ENCODE measurements at places on chromosomes 6 and 20.

DNA sequence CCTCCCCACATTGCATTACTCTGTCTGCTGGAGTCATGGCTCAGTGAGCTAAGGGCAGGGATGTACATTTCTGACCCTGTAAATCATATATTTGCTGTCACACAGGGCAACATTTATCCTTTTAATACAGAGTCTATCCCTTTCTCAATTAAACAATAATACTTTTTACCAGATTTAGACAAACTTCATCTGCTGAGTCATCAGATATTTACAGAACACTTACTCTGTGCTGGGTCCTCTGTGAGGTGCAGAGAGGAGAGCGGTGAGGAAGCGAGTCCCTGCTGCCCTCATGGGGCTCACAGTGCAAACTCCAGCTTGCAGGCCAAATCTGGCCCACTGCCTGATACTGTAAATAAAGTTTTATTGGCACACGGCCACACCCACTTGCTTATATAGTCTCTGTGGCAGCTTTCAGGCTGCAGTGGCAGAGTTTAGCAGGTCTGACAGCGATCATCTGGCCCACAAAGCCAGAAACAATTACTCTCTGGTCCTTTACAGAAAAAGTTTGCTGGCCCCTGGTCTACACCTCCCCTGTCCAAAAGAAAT lies 144.5 kb downstream of the CDH26 start:
- no peak for DNase-seq

DNA sequence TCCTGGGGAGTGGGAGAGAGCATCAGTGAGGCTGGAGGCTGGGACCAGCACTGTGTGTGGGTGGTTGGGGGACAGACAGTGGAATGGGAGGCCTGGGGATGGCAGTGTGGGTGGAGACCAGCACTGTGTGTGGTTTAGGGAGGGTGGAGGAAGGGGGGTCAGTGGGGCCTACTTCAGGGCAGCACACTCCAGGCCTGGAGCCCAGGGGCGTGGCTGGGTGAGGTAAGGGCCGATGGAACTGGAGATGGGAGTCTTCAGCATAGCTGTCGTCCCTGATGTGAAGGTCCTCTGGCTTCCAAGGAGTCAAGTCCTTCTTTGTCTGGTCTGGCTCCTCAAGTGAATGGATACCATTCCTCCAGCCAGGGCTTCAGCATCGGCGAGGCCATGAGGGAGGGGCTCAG lies 18.6 kb downstream of the KCNK17 start:
- no peak for DNase-seq

GRCh38 chr6:161828355-161828754 lies 554.5 kb upstream of the AGPAT4 start:
- DNase-seq, result no peak

DNA sequence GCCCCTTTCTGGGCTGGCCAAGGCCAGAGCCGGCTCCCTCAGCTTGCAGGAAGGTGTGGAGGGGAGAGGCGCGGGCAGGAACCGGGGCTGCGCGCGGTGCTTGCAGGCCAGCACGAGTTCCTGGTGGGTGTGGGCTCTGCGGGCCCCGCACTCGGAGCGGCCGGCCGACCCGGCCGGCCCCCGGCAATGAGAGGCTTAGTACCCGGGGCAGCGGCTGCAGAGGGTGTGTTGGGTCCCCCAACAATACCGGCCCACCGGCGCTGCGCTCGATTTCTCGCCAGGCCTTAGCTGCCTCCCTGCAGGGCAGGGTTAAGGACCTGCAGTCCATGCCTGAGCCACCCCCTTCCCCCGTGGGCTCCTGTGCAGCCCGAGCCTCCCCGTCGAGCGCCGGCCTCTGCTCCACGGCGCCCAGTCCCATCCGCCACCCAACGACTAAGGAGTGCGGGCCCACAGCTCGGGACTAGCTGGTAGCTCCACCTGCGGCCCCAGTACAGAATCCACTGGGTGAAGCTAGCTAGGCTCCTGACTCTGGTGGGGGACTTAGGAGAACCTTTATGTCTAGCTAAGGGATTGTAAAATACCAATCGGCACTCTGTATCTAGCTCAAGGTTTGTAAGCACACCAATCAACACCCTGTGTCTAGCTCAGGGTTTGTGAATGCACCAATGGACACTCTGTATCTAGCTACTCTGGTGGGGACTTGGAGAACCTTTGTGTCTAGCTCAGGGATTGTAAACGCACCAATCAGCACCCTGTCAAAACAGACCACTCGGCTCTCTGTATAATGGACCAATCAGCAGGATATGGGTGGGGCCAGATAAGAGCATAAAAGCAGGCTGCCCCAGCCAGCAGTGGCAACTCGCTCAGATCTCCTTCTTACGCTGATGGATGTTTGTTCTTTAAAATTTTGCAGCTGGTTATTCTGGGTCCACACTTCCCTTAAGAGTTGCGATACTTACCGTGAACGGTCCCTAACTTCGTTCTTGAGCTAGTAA lies 167.4 kb upstream of the RREB1 start:
- no peak for DNase-seq

GRCh38 chr20:36645998-36646397 lies at the start of gene SLA2:
TSS of gene SLA2 (minus strand) at chr20:36646196. CDS start at chr20:36641335, 4,861 bp downstream.
- DNase-seq, result no peak

- no peak for DNase-seq
These were observed 174.2 kb downstream of the TSHZ2 start for GRCh38 chr20:53146201-53146891.

GRCh38 chr6:137241481-137242038 lies 22.4 kb upstream of the IFNGR1 start:
- no peak for DNase-seq

DNA sequence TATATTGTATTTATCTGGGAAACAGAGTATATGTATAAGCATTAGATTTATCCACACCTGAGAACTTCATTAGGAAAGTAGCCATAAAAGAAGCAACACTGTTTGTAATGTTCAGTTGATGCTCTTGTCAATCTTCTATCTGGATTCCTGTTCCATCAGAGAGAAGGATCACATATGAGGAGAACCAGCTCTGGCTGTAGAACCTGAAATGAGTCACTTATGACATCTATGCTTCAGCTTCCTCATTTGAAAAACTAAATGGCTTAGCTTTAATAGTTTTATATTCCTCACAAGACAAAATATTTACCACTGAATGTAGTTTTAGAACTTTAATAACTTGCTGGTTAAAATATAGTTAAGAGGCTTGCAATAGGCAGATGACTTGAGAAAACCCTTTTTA lies 144.7 kb downstream of the TASP1 start:
- DNase-seq, result no peak

DNA sequence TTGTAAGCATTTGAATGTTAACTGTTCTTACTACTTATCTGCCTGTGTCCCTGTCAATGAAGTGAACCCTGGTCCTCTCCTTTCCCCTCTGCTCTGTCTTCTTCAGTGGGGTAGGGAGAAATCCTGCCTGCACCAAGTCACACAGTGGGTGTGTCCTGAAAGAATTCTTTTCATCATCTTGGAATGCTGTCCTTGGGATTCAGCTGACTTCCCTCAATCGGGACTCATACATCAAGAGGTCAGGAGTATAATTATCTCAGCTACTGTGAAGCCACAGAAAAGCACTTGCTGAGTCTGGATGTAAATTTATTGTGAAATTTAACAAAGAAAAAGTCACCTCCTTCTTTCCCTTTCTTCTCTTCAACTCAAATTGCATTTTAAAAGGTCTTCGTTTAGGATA lies 328.5 kb downstream of the SOX4 start:
- no peak for DNase-seq

GRCh38 chr6:71965404-71965803 lies 79.1 kb downstream of the RIMS1 start:
- no peak for DNase-seq

- DNase-seq, result no peak
These were observed 2.9 kb upstream of the TMEM74B start for GRCh38 chr20:1187605-1188171.

GRCh38 chr6:31617010-31617409 lies 2.0 kb downstream of the AIF1 start:
- no peak for DNase-seq

DNA sequence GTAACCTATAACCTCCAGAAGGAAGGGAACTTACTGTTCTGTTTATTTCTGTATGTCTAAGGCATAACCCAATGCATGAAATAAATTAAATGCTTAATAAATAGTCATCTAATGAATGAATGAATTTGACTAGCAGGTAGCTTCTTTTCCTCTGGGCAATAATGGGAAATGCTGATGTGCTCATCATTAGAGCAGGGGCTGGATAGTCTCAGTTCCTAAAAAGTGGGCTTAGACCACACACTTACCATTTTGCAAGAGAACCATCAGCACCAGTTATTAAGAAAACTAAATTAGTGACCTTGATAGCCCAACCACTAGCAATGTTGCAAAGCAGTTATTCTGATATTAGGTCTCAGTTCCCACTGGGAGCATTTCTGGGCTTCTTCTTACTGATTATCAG lies 449.7 kb downstream of the CDC5L start:
- DNase-seq, result no peak

GRCh38 chr6:75424618-75425548 lies 68.7 kb downstream of the FILIP1 start:
- no peak for DNase-seq

DNA sequence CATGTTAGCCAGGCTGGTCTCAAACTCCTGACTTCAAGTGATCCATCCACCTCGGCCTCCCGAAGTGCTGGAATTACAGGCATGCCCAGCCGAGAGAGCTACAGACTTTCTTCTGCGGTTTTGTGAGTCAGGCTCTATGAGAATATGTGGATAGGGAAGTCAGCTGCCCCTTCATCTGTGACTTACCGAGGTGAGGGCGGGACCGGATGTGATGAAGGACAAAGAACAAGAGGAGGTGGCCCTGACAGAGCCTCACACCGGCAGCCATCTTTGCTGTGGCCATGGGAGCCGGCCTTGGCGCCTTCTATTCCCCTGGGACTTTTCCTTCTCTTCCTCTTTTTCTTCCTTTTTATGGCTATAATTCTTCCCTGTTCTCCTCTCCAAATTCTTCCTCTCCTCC lies 67.0 kb downstream of the IYD start:
- no peak for DNase-seq

GRCh38 chr6:72642435-72642834 lies 20.6 kb downstream of the KCNQ5 start:
- no peak for DNase-seq

GRCh38 chr6:3226481-3227362 lies 731 bp downstream of the TUBB2B start:
- no peak for DNase-seq

DNA sequence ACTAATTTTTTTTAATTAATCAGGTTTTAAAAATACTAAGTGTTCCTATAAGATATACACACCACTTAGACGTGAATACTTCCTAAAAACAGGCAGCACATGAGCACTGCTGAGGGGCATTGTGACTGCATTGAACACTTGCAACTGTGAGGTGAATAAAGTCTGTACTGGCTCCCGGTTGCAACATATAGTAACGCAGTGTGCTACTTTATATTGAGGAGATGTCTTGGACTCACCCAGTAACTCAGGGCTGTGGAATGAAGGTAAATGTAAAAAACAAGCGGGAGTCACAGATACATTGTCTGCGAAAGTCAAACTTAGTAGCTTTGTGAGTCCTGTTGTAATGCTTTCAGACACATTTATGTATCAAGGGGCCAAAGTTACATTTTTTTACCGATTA lies 17.0 kb upstream of the HLA-A start:
- DNase-seq, result no peak

DNA sequence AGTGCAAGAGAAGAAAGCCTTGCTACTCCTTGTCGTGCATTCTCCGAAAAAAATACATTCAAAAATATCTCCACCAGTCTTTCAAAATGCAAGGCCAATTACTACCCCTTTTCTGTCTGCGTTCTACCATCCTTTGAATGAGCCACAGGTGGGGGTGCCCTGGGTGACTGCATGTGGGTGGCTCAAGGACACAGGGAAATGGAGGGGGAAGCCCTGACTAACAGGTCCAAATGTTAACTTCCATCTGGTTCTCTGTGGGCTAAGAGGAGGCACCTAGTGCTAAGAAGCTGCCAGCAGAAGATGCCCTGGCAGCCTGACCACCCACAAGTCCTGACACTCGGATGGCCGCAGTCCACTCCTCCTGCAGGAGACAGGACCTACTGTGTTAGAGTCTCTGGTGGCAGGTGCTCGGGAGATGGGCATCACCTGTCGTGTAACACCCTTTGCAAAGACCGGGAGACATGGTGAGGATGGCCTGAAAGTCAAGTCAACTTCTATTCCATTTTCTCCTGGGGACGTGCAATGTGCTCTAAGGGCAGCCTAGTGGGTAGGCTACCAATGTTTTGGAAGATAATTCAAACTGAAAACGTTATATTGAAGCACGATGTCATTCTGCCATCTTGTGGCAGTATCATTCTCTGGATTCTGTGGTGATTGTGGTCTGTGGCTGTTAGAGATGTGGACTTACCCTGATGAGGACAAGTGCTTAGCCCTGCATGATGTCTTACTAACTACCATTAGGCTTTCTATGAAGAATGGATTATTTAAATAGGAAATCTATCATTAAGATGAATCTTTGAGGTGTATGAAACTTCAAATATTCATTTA lies 27.4 kb upstream of the IGF2R start:
- no peak for DNase-seq

GRCh38 chr6:46053039-46053933 lies 37.6 kb upstream of the CLIC5 start:
- no peak for DNase-seq

DNA sequence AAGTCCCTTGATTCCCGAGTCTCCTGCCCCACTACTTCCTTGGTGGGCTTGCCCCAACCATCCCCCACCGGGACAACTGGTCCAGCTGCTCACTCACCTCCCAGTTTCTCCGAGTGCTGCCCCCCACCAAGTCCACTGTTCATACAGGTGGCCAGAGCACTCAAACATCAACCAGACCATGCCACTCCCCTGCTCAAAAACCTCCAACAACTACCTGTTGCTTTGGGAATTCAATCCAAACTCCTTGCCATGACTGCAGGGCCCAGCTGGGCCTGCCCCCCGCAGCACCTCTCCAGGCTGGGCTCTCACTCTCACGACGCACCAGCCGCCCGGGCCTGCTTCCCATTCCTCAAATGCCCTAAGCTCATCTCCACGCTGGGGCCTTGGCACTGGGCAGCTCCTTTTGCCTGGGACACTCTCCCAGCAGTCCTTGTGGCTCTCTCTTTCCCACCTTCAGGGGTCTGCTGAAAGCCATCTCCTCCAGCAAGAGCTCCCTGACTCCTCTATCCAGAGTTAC lies 97.5 kb downstream of the NFATC2 start:
- DNase-seq, result no peak

DNA sequence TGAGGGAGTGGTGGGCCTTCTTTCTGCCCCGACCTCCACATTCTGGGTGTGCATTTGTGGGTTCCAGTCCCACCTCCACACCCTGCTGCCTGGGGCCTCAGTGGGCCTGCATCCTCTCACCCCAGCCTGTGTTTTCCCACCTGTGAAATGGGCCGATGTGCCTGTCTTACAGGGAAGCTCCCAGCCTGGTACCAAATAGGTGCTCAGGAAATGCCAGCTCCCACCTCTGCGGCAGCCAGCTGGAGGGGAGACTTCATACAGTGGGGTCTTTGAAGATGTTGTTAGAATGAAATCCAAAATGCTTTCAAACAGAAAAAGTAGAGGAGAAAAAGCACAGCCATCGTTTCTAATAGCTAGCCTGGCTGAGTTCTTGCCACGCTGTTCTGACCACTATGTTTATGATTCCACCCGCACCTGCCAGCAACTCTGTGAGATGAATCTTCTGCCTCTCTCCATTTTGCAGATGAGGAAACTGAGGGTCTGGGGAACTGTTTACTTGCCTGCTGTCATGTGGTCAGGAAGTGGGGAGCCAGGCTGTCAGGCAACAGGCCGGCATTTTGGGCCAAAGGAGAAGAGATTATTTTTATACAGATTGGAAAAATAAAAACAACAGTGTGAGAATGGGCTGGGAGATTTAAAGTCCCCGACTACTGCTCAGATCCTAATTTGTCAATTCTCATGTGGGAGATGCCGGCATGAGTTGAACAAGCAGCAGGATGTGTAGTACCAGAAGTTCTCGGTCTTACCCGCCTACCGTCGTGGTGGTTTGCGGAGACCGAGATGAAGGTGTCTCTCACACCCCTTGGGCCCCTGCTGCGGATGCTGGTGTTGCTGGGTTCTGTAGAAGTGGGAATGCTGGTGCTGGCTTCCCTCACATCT lies 4.6 kb downstream of the TMEM181 start:
- DNase-seq, result no peak
